ENCODE measurements at places on chromosomes 2 and 18.

GRCh38 chr2:42068571-42069178 lies 20.9 kb downstream of the PKDCC start:
- DNase-seq: no peak

DNA sequence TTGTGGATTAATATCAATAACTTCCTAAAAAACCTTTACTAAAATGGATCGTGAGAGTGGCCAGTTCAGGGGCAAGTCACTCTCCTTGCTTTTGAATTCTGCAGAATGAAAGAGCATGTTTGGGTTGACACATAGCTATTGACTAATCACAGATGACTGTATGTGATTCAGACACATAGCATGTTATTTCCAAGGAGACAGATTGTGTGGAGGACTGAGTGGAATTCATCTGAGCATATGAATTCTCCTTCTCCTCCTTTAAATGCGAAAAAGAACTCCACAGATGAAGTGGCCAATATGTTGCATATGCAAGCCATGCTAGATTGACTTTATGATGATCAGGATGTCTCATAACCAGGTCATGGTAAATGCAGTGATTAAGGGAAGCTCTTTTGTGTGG lies 249.4 kb upstream of the FAM98A start:
- no peak for DNase-seq

DNA sequence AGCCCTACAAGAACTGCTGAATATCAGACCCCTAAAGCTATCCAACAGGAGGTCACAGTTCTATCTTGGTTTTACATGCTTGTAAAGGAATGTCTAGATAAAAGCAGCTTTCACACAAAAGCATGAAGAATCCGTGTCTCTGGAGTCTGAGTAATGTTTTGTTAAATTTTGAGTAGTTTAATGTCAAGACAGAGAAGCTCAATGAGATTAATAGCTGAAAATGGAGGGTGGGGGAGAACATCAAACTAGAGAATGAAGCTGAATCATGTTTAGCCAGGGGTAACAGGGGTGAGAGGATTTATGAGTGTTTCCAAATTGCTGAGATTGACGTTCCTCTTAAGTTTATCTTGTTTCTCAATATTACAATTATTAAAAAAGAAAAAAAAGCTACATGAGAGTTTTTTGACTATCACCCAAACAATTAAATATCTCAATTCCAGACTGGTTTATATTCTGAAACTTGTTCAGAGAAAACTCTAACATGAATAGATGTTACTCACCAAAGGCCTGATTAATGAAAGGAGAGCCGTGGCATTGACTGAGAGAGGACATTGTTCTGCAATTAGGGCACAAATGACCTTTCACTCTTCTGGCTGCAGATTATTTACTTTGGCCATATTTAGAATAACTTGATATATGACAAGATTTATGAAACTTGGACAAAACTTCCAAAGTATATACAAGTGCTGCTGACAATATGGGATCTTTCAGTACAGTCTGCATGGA lies 266.4 kb upstream of the ETAA1 start:
- no peak for DNase-seq

DNA sequence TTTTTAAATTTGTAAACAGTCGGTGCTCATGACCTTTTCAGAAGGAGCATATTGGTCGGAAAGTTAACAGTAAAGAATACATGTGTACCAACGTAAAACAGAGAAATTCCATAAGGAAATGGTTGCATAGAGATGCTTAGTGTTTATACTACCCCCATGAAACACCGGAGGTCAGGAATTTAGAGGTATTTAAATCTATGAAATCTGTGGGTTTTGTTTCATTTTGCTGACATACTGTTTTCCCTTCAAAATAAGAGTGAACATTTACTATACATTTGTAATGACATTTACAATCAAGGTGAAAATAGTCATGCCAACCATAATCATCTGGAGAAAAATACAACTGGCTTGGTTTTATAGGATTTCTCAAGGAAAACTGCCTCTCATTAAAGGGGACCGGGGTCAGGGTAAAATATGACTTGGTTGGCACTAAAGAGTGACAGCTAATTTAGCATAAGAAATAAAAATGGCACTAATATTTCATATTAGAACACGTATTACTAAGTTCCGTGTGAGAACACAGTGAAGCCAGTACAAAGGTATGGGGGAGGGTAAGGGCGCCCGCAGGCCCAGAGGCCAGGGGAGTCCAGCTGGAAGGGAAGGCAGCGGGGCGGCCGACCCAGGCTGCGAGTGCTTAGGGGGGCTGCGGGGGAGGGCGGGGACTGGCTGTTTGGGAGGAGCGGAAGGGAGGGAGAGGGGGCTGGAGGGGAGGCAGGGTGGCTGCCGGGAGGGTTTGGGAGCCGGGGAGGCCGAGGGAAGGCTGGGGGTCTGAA lies 1.1 kb upstream of the RNU4ATAC start:
- peak; percentile 39 for DNase-seq

DNA sequence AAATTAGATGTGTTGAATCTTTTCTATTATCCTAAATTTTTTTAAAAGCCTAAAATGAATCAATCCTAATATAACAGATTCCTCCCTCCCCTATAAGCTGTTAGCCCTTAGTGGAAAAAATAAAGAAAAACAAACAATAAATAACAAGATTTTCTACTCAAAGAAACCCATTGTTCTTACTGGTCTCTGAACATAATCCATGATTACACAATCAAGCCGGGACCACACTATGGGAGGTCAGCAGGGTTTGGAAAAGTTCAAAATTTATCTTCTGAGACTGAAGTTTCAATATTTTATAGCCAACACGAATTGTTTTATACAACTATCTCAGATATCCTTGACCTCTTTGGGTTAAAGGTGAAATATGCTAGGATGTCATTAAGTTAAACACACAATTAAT lies 57.9 kb downstream of the DPP4 start:
- no peak for DNase-seq

- DNase-seq: no peak
Observed at GRCh38 chr2:1790473-1790872, 46.2 kb upstream of the PXDN start.

DNA sequence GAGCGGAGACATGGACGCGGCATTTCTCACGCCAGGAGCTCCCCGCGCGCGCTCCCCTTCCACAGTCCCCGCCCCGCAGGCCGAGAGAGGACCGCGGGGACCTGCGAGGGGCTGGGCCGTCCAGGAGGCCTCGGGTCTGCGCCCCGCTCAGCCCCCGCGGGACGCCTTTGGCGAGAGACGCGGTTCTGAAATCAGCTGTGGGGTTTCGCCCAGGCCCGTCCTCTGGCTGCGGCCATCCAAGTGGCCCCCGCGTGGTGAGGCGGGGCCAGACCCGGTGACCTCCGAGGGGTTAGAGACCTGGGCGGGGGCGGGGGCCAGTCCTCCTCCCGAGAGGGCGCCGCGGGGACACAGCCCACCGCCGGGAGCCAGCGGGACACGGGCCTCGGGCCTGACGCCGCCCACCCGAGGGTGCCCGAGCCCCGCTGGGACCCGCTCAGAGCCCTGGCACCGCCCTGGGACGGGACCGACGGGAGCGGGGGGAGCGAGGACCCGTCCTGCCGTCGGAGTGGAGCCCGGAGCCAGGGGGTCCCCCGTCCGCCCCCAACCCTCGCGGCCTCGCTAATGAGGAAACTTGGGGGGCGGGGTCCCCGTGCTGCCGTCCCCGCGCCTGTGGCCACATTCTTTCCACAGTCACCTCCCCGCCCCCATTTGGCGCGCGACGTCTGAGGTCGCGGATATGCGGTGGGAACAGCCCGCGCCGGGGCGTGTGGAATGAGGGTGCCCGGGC lies 6.1 kb upstream of the SALL3 start:
- DNase-seq: no peak

- no peak for DNase-seq
Observed at GRCh38 chr2:62281663-62282062, 85.7 kb downstream of the B3GNT2 start.

- DNase-seq: no peak
Observed at GRCh38 chr2:22281033-22281432, 1103.9 kb upstream of the KLHL29 start.

- no peak for DNase-seq
Observed at GRCh38 chr2:210548031-210548430, 8.4 kb upstream of the CPS1 start.

- DNase-seq: no peak
Observed at GRCh38 chr2:217742841-217743240, 260.0 kb downstream of the TNS1 start.

- no peak for DNase-seq
Observed at GRCh38 chr18:24727685-24728084, 267.2 kb downstream of the HRH4 start.

- no peak for DNase-seq
Observed at GRCh38 chr2:25324905-25325592, 16.7 kb downstream of the DNMT3A start.

- no peak for DNase-seq
Observed at GRCh38 chr2:69060938-69061501, 48.0 kb downstream of the ANTXR1 start.

DNA sequence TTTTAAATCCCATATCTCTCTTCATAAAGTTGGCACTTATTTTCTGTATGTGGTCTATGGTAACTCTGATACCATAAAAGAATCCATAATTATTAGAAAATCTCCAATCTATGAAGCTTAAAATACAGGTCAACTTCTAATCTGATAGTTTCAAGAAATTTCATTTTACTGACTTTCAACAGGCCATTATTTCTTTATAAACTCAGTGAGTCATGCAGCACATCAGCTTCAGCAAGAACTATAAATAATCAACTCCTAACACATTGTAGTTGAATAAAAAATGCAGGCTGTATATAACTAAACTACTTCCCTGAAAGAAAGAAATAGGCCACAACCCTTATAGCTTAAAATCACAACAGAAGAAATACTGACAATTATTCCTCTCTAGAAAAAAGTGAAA lies 204.3 kb upstream of the CCDC150 start:
- DNase-seq: no peak

GRCh38 chr2:23567161-23567756 lies 182.3 kb downstream of the KLHL29 start:
- DNase-seq: no peak

All from prostate gland (tissue), 2 donors.